T-helper 2 cell treated with Interferon-gamma antibody and Interleukin-4, amounts not matched to agents 5 μg/mL and 100 μg/mL, for 36 hours (primary cell): ENCODE measurements at places on chromosomes 5 and 9.

GRCh38 chr5:53110156-53110555, 599 bp upstream of the MOCS2 start:
- DNase-seq = no peak

DNA sequence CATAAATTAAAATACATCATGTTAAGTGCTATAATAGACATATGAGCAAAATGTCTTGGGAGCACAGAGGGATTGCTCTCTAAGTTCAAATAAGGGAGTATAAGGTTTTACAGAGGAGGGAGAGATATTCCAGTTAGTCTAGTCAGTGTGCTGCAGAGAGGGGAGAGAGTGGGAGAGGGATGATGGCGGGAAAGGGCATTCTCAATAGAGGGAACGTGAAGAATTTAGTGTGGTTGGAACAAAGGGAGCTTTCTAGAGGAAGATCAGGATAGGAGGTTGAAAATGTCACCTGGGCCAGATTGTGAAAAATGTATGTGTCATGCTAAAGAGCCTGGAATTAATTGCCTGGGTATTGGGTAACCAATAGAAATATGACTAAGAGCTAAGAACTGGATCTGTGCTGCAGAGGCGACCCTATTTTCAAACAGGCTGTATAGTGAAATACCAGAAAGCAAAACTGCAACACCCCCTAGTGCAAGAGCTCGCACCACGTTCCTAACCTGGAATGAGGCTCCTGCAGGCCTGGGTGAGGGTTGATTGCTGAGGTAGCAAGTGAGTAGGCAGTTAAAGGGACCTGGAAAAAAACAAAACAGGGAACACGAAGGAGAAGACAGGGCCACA, 791.8 kb upstream of the C9orf72 start:
- no peak for DNase-seq

- no peak for DNase-seq
These were observed 52.4 kb upstream of the PPARGC1B start for GRCh38 chr5:149677731-149678130.

DNA sequence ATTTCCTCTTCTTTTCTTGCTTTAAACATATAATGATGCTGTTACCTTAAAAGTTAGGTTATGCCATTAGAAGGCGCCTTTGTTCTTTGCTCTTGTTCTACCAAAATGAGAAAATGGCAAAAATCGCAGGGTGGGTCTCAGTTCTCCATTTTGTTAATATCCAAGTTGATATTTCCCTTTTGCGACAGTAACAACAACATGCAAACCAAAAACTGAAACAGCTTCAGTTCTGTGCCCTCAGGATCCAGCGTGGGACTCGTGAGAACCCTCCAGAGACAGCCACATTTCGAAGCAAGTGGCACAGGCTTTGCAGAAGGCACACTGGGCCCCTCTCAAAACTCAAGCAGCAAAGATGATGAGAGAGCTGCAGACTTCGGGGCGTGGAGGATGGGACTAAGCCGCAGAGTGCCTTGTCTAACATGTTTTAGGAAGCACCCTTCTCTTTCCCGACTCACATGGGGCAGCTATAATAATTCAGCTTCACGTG, 33.0 kb upstream of the LCP2 start:
- DNase-seq = peak; percentile 25

DNA sequence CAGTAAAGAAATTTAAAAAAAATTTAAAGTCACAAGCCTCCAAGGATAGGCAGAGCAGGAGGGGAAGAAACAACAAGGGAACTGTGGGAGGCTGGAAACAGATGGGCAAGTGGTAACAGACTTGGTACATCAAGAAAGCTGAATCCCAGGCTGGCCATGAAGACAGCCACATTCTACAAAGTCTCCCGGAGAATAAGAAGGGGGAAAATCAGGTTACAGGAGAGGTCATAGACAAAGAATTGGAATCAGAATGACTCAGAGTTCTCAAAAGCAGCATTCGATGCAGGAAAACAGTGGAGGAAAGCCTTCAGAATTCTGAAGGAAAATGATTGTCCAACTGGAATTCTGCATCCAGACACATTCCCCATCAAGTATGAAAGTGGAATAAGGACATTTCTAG, 129.7 kb downstream of the ADAMTS2 start:
- DNase-seq = no peak
